Epithelial cell of prostate (primary cell): ENCODE measurements at places on chromosomes 5 and 9.

GRCh38 chr9:136289651-136290507, 14.0 kb downstream of the CCDC187 start:
- no peak for DNase-seq

GRCh38 chr9:114804505-114804904, 1.3 kb downstream of the TNFSF15 start:
- no peak for DNase-seq

DNA sequence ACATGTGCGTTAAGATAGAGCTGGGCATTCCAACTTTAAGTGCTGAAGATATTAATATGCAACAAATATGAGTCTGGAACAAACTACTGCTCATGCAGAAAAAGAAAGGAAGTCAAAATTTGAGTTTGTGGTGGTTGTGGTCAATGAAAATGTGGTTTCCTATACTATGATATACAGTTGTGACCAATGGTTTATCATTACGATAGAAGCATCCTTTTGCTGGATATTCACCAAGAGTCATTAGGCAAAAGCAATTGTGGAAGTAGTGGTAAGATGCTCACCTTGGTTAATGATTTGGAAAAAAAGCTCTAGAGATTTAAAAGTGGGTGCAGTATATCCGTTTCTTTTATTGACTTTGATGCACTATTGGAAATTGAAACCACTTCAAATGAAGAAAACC, 1007.0 kb downstream of the NR2F1-AS1 start:
- DNase-seq: no peak

DNA sequence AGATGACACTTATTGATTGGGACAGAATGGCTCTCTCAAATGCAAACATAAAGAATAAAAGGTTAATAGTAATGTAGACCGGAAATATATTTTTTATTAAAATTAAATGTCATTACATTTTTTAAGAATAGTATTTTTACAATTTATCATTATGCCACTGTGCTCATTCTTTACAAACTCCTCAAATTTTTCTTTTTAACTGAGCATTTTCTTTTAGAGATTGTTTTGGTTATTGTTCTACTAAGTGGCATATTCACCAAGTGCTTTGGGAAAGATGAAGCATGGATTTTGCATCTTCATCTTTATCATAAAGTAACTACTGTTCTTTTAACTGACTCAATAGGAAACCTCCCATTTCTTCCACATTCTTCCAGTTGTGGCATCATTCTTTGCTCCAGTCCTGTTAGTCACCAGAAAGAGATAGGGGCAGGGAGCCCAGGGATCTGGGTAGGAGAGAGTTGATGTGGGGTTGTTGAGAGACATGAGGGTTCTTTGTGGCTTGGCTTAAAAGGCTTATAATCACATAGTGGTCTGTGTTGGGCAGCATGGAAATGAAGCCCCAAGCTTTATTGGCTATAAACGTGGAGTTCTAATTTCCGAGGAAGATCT, 69.8 kb downstream of the SYK start:
- DNase-seq: no peak
